NCI-H524 (cell line): ENCODE measurements at places on chromosomes 16 and 17.

DNA sequence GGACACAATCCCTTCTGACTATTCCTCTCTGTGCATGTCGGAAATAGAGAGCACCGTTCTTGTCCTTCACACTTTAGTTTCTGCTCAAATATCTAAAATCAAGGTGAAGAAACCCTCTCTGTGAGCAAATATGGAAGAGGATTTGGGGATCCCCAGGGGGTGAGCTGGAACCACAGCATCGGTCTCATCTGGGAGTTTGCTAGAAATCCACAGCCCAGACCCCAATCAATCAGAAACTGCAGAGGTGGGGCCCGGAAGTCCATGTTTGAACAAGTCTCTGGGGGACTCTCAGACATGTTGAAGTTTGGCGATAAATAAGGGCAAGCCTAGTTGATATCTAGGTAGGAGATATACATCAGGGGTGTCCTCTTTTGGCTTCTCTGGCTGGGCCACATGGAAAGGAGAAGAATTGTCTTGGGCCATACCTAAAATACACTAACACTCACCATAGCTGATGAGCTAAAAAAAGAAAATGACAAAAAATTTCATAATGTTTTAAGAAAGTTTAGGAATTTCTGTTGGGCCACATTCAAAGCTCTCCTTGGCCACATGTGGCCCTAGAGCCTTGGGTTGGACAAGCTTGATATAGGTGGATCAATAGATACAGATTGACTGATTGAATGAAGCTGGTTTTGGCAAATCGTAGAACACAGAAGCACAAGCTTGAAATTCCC is 168.0 kb upstream of the FOXF1 start:
- no peak for DNase-seq

DNA sequence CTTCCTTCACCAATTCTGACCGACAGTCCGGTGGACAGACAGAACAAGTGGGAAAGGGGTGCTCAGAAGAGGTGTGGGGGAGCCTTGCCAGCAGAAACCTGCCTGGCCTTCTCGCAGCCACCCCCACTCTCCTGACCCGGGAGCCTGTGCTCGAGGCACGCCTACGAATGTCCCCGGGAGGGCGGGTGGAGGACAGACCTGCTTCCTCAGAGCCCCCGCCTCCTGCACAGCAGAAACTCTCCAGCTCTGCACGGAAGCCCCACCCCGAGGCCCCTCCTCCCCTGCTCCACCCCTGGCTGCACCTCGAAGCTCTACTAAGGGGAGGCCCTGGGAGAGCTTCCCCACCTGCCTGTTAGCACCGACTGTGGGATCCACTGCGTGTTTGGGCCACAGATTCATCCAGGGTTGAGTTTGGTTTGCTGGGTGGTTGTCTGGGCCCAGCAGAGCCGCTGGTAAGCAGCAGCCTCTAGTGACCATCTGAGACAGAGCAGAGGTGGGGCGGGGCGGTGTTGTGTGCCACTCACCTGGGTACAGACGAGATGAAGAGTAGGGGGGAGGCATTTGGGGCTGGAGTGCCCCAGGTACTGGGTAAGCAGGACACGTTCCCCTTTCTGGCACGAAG is 6.2 kb downstream of the TAF1C start:
- no peak for DNase-seq

- no peak for DNase-seq
Measured at GRCh38 chr17:8426094-8426720, 9.5 kb upstream of the NDEL1 start.

DNA sequence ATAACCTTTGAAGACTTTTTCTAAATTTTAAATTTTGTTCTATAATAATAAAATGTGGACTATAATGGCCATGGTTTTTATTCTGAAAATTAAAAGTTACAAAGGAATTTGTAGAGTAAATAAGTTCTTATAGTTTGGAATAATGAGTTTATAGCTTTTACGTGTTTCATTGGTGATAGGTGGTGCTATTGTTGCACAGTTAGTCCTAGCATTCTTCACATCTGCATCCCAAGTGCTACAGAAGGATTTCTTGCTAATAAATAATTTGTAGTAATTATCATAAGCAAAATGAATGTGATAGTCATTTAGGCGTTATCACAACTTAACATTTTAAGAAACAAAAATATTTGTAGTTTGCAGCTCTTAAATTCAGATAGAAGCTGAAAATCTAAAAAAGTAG is 67.9 kb downstream of the BCAS3 start:
- DNase-seq = peak; percentile 13

DNA sequence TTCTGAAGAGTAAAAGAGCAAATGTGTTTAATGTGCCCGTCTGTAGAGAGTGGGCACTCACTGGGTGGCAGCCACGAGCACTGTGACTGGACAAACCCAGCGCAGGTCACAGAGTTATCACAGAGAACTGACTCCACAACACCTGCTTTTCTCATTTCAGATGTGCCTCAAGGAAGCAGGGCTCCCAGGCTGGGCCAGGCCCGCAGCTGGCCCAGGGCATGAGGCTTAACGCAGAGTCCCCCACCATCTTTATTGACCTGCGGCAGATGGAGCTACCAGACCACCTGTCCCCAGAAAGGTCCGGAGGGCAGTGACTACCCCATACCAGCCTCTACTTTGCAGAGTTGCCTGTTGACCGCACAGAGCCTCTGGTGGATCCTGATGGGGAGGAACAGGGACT is 11.9 kb downstream of the DNAAF8 start:
- DNase-seq = no peak

GRCh38 chr16:50377001-50377400 is 8.2 kb upstream of the BRD7 start:
- no peak for DNase-seq

GRCh38 chr17:80961541-80962330 is 29.9 kb upstream of the CHMP6 start:
- no peak for DNase-seq

DNA sequence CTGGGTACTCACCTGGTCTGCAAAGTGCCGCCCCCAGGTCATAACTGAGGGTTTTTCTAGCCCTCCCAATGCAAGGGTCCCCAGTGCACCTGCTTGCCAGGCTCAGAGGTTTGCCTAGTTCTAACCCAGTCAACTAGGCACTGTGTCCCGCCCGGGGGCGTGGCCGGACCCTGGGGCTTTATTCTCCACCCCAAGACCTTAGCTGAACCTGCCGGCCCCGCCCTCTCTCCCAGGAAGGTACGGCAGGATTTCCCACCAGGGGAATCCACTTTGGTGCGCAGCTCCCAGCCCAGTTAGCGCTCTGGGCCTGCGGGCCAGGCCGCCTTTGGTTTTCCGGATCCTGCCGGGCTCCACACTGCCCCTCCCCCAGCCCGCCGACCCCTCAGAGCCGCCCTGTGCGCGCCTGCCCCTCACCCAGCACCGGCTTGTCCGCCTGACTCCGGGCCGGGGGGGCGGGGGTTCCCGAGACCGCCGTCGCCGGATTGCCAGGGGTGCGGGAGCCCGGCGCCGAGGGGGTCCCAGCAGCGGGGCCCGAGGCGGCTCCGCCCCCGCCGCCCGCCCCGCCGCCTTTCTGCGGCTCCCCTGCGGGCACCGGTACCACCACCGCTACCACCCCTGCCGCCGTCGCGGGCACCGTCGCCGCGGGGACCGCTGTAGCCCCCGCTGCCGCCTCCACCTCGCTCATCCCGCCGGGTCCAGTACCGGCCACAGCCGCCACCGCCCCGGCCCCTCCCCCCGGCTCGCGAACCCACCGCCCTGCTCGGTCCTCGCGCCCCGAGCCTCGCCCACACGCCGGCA is 424 bp downstream of the YBX2 start:
- no peak for DNase-seq

- no peak for DNase-seq
Measured at GRCh38 chr17:13001991-13002615, 15.7 kb downstream of the ELAC2 start.

DNA sequence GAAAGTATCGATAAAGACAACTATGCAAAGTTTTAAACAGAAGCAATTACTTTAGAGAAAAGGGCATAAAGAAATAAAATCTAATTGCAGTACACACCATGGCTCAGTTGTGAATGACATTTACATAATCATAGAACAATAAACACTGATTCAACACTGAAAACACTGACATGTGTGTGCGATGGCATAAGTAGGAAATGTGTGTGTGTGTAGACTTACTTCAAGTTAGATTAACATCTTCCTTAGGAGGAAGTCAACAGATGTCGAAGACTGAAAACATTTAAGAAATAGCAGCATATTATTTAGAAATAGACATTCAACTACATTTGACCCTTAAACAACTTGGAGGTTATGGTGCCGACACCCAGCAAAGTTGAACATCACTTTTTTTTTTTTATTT is 172.4 kb downstream of the STX8 start:
- no peak for DNase-seq

DNA sequence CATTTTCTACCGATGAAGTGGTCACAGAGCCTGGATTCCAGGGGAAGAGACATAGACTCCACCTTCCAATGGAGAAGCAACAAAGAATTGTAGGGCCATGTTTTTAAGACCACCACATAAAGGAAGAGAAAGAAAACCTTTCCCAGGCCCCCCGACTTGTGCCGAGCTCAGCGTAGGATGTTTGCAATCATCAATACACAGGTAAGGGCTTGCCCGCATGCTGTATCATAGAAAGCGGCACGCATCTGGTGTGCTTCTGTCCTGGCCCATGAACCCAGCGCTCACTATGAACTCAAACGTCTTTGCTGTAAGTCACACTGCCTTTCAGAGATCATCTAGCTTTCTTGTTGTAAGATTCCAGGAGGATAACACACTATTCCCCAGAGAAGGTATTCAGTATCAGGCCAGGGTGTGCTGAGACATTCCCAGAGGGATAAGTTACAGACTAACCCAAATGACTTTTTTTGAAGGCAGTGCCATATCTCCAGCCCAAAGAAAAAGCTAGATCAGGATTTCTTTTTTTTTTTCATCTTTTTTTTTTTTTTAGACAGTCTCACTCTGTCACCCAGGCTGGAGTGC is 79.5 kb upstream of the RPL38 start:
- no peak for DNase-seq

GRCh38 chr16:82229800-82230619 is 60.0 kb upstream of the MPHOSPH6 start:
- DNase-seq = peak; percentile 95

- no peak for DNase-seq
Measured at GRCh38 chr16:84751947-84752346, 52.1 kb downstream of the USP10 start.

DNA sequence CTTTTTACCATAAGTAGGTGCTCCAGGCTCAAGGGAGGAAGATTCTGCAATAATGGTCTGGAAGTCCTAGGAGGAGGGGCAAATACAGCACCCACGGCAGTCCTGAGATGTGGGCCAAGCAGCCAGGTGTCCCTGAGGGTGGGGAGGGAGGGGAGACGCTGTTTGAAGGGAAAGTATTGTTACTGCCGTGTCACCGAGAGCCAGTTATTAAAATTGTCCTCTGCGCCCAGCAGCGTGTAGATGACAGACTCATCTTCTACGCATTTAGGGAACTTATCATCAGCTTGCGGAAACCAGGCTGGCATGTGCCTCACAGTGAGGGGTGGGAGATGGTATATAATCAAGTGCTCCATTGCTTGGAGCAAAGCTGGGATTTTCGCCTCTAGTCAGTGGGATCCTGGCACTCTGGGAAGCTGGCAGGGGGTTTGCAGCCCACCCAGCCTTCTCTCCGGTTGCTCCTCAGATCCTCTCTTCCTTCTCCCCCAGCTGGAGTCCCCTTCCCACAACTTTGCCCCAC is 104.6 kb downstream of the OR1D5 start:
- no peak for DNase-seq

- DNase-seq = peak; percentile 94
Measured at GRCh38 chr17:72588961-72589360, 468.1 kb downstream of the SOX9 start.

DNA sequence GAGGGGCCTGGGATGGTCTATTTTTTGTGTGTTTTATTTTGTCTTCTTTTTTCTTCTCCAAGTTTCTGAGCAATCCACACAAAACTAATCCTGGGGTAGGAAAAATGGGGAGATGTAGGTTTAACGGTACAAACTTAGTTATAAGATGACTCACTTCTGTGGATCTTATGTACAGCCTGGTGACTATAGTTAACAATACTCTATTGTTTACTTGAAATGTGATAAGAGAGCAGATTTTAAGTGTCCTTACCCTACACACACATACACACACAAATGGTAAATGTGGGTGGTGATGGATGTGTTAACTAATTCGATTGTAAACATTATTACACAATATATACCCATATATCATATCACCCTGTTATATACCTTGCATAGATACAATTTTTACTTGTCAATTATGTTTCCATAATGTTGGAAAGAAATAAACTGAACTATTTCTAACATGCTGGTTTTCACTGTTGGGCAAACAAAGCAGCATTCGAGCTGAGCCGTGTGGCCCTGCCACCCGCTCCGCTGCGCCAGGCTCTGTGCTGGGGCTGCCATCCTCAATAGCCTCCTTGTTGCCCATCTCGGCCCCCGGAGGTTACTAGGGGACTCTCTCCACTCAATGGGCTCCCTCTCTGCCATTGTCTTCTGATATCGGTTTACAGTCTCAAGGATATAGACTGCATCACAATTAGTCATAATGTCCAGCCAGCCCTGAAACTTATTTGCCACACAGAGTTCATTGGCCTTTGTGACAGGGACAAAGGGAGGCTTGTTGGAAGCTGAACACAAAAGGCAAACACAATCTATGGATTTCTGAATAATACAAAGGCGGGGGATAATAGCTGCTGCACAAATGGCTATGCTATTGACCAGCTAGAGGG is 380.3 kb upstream of the MAF start:
- no peak for DNase-seq

- no peak for DNase-seq
Measured at GRCh38 chr16:69909760-69910159, 41.4 kb upstream of the CLEC18A start.

DNA sequence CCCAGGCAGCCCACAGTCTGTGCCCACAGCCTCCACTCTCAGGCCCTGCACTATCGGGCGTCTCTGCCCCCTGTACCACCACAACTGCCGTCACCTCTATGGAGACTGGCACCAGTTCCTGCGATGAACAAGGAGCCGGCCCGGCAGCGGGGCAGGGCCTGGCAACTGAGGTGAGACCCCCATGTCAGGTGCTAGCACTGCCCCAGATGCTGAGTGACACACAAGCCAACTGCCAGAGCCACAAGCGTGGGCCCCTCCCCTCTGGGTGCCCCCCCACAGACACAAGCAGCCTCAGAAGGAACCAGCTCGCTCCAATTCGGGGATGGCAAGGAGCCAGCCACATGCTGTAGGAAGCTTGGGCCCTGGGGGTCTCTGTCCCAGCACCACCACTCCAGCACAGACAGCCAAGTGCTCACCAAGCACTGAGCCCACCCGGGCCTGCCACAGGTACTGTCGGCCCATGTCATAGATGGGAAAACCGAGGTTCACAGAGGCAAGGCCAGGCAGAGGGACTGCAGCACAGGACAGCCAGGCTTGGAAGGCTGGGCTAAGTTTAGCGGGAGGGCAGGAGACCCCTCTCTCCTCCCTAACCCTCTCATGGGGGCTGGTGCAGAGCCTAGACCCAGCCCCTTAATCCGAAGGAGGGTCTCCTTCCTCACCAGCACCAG is 1.5 kb upstream of the PVALEF start:
- DNase-seq = no peak

DNA sequence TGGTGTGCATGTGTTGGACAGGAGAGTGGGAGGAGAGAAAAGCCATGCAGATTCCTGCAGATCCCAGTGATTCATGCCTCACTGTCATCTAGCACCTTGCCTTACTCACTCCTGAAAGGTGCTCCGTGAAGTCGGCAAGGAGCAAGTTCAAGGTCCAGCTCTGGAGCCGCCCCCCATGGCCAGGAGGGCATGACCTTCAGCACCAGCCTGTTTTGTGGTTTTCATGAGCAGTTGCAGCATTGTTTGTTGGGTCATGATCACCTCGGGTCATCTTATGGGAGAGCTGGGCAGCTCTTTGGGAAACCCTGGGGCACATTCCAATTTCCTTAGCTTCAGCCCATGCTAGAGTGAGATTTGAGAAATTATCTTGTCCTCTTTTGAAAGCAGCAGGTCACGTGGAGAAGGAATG is 137.5 kb upstream of the IRX3 start:
- no peak for DNase-seq
